ENCODE measurements at places on chromosomes 6 and 20.

GRCh38 chr20:46967646-46968045 lies 73.0 kb downstream of the EYA2 start:
- no peak overlapping the region for H3K4me3 ChIP-seq
- no peaks in the 10 kb centered on the region for H3K27me3 ChIP-seq
- no peak overlapping the region for H3K27ac ChIP-seq
- no peaks in the 10 kb centered on the region for H3K36me3 ChIP-seq
- no peak for DNase-seq

GRCh38 chr6:1585669-1586049 lies 24.1 kb upstream of the FOXC1 start:
- no peaks in the 10 kb centered on the region for H3K4me1 ChIP-seq
- H3K4me3 ChIP-seq: no peak overlapping the region
- DNase-seq: no peak
- no peaks in the 10 kb centered on the region for H3K27me3 ChIP-seq
- H3K36me3 ChIP-seq: no peaks in the 10 kb centered on the region

- no peak overlapping the region for H3K27ac ChIP-seq
- peak; percentile 13 for DNase-seq
- H3K27me3 ChIP-seq: no peaks in the 10 kb centered on the region
- no peaks in the 10 kb centered on the region for H3K4me1 ChIP-seq
- H3K36me3 ChIP-seq: no peaks in the 10 kb centered on the region
These were observed 115.6 kb upstream of the CDYL start for GRCh38 chr6:4660377-4661321.

DNA sequence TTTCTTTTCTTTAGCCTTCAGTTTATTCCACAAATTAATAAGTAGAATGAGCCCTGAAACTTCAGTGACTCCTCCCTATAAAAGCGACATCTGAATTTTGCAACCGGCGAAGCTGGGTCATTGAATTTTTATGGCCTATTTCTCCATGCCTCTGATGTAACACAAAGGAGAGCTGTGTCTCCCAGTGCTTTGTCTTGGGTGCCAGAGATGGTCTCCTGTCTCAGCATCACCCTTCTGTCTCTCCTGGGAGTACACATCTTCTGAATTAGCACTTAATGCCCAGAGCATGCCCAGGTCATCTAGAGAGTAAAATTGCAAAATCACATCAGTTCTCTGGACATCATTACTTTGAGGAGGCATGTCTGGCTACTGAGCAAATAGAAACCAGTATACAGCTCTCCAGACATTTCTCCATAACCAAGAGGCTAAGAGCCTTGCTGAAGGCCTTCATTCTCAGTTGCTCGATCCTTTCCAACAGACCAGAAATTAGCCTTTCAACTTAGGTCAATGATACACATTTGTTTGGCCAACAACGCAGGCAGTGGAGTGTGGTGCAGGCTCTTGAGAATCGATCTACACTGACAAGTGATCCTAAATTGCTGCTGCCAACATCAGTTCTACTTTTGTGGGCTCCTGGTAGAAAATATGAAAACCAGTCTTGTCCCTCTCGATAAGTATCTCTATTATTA lies 176.0 kb upstream of the FOXQ1 start:
- H3K36me3 ChIP-seq: no peaks in the 10 kb centered on the region
- H3K4me3 ChIP-seq: no peak overlapping the region
- no peaks in the 10 kb centered on the region for H3K27me3 ChIP-seq

GRCh38 chr6:147859071-147859470 lies 350.6 kb downstream of the SAMD5 start:
- H3K27me3 ChIP-seq: no peaks in the 10 kb centered on the region
- no peak overlapping the region for H3K4me3 ChIP-seq
- H3K4me1 ChIP-seq: no peaks in the 10 kb centered on the region
- no peaks in the 10 kb centered on the region for H3K36me3 ChIP-seq
- no peak overlapping the region for H3K27ac ChIP-seq

DNA sequence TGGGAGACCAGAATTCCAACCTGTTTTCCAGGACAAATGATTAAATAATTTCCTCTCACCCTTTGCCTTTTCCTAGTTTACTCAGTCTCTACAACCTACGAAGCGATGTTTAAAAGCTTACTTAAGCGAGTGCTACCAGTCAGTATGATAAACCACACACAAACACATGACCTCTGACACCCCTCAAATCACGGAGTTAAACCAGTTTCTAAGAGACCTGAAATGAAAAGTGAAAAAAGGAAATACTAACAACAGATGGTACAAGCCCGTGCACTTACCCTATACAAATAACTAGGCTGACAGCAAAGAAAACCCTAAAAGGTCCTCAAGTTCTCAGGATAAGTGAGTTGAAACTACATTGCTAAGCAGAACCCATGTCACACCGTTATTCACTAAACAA lies 7.7 kb downstream of the TNFRSF21 start:
- no peaks in the 10 kb centered on the region for H3K27me3 ChIP-seq
- H3K4me3 ChIP-seq: no peak overlapping the region
- no peak overlapping the region for H3K27ac ChIP-seq
- no peaks in the 10 kb centered on the region for H3K36me3 ChIP-seq

DNA sequence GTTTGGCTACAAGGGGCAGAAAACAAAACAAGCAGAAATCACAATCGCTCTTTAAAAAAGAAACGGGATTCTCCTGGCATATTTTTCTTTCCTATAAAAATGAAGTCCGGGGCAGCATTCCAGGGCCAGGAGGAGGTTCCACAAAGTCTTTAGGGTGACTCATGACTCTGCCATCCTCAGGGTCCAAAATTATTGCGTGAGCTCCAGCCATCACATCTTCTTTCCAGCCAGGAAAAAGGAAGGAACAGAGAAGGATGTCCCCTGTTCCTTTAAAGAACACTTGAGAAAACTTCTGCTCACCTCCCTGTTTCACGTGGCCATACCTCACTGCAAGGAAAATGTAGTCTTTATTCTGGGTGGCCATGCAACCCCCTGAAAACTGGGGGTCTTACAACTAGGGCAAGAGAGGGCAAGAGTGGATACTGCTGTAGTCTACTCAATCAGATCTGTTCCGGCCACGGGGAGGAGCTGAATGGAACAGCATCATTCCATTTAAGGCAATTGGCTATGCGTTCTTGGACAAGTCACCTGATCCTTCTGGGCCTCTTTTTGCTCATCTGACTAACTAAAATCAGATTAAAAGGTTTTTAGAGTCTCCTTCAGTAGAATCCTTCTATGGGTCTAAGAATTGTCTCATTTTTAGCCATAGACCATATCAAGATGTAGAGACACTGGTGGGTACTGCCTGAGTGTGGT lies 49.4 kb downstream of the CTCFL start:
- H3K4me3 ChIP-seq: no peak overlapping the region
- DNase-seq: no peak
- peaks cover 6% of the 10 kb centered on the region for H3K4me1 ChIP-seq
- H3K27ac ChIP-seq: no peak overlapping the region
- H3K27me3 ChIP-seq: no peaks in the 10 kb centered on the region
- no peaks in the 10 kb centered on the region for H3K36me3 ChIP-seq

DNA sequence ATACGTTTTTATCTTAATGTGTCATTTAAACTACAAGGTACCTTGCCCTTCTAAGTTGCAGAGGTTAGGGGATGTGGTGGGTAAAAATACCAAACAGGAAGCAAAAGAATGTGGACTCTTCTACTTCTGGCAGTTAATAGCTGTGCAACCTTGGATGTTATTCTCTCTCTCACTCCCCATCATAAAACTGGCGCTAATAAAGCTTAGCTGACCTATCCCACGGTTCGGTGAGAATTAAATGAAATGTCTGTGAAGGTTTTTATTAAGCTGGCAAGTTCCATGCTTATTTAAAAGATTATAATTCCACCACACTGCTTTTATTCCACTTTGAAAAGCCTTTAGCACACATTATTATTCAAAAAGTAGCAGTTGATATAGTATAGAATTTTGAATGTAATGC lies 127.8 kb upstream of the SLC22A23 start:
- no peak overlapping the region for H3K4me3 ChIP-seq
- H3K36me3 ChIP-seq: no peaks in the 10 kb centered on the region
- no peaks in the 10 kb centered on the region for H3K27me3 ChIP-seq
- DNase-seq: no peak
